ENCODE measurements at places on chromosomes 7 and 10.

- DNase-seq = no peak
Measured at GRCh38 chr10:52283174-52283573, 30.9 kb upstream of the DKK1 start.

GRCh38 chr7:108201766-108202165 is 71.6 kb upstream of the LAMB4 start:
- no peak for DNase-seq

- no peak for DNase-seq
Measured at GRCh38 chr10:11246752-11247467, 229.2 kb downstream of the CELF2 start.

- DNase-seq = no peak
Measured at GRCh38 chr10:47049056-47049851, 138.0 kb downstream of the PTPN20 start.

DNA sequence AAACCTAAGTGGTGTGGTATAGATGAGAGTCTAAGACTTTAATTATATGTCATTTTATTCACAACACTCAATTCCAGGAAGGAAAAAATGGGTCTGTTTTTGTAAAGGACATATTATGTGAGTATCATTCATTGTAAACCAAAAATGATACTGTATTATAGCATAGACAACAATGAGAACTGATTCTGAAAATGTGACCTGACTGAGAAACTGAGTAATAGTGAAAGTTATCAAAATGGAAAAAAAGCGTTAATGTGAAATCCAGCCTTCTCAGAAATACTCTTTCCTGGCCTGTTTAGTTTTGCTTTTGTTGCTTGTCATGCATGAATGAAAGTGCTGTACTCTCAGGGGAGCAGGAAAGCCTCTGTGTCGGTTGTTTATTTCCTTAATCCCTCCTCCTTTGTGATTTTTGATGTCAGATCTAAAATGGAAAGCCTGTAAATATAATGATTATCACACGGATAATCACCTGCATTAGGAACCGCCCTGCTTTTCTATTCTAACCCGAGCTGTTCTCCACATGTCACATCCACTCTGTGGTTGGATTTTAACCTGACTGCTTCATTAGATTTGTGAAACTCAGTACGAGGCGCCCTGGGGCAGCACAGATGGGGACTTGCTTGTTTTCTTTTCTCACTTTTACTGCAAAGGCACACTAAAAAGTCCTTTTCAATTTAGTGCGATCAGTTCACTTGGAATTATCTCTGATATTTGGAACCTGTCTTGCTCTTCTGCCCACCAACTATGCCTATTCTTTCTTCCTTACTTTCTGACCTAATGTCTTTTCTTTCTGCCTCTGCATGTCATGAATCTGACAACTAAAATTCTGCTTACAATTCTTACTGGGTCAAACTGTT is 240.9 kb upstream of the KAT6B start:
- DNase-seq = no peak

GRCh38 chr10:79274279-79275104 is 72.8 kb upstream of the PPIF start:
- no peak for DNase-seq

GRCh38 chr7:137609500-137609899 is 237.3 kb downstream of the DGKI start:
- DNase-seq = no peak

DNA sequence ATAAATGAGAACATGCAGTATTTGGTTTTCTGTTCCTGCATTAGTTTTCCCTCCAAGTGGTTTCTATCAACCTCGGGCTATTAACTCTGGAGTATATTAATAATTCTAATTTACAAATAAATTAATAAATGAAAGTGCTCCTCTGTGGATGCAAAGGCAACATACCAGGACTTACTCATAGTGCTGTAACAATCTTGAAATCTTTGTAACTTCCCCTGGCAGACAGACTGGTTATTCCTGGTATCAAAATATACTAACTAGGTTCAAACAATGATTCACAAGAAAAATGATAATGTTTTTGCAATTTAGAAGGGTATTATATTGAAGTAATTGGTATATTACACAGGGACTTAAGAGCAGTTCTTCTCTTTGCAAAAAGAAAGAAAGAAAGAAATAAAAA is 177.2 kb downstream of the FANK1 start:
- DNase-seq = no peak

DNA sequence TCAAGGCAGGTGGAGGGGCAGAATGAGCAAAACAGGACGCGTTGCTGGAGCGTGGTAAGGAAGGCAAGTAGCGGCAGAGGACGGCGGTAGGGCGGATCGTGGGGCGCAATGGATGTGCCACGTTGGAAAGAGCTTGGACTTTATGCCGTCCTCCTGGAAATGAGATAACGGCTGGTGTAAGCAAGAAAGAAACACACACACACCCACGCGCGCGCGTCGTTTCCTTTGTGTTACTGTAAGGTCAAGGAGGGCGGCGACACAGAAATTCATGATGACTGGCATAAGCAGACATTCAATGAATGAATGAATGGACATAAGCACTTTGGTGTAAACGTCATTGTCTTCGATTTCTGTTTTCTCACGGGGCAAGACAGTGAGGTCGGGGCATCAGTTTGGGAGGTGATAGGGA is 683 bp upstream of the ENTPD7 start:
- peak; percentile 15 for DNase-seq

DNA sequence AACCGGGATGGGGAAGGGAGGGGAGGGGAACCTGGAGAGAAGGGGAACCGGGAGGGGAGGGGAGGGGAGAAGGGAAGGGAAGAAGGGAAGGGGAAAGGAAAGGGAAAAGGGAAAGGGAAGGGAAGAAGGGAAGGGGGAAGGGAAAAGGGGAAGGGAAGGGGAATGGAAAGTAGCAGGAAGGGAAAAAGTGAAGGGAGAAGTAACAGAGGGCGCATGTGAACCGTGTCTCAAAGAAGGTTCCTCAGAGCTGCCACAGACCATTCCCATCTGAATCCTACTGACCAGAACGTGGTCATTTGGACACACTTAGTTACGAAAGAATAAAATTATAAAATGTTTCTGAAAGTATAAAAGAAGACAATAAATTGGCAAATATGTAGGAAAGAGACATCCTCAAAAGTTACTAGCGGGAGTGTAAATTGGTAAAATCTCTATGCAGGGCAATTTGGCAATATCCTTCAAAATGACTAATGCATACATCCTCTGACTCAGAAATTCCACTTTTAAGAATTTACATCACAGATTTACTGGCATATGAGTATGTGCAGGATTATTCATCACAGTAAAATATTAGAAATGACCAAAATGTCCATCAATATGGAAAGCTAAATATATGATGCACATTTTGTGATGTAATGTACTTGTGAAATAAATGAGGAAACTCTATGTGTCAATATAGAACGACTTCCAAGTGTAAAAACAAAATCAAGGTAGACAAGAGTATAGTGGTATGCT is 12.9 kb downstream of the C10orf67 start:
- DNase-seq = no peak

DNA sequence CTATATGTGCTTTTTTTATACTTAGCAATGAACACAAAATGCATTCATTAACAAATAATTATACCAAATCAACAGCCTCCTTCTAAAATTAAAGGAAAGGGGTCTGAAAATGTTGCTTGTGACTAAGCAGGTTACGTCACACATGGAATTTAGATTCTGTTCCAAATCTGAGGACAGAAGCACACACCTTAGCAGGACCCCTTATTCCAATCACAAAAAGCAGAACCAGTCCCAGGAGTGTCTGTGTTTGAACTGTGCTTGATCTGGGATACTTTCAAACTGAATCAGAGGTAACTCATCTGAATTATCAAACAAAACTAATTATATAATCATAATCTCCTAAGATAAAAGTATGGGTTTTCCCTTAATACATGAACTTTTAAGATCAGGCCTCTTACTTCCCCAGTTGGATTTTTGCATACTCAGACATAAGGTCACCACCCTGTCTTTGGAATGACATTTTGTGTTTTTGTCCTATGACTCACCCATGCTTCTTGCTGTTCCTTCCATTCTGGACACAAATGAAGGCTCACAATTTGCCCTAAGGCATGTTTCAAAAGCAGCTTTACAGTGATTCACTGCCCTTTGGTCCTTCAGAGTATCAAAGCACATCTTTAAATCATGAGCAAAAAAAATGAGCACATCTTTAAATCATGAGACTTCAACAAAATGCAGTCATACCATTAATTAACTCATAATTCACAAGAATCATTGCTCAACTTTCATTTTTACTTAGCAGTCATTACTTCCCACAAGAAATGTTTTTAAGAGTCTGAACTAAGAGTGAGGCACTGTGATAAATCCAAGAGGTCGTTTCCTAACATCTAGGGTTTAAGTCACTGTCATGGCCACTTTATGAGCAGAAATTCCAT is 35.5 kb downstream of the SEMA3C start:
- no peak for DNase-seq

- peak; percentile 4 for DNase-seq
Measured at GRCh38 chr10:1189166-1190051, 133.2 kb downstream of the WDR37 start.

DNA sequence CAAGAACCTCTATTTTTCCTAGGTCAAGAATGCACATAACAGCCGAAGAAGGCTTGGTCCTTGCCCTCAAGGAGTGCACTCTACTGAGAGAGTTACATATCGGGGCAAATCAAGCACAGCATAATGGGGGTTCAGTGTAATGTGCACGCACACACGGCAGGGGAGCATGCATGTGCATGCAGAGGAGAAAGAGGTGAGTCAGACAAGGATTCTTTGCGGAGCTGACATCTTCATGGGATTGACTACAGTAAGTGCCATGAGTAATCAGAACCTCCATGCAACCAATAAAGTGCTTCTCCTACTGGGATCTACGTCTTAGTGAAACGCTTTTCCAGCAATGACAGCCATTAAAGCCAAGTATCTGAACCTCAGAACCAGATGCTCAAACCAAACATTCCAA is 123.6 kb downstream of the RNF216 start:
- no peak for DNase-seq

GRCh38 chr7:98232263-98232585 is 19.8 kb downstream of the TECPR1 start:
- no peak for DNase-seq

GRCh38 chr7:47561715-47562446 is 20.0 kb downstream of the TNS3 start:
- no peak for DNase-seq

DNA sequence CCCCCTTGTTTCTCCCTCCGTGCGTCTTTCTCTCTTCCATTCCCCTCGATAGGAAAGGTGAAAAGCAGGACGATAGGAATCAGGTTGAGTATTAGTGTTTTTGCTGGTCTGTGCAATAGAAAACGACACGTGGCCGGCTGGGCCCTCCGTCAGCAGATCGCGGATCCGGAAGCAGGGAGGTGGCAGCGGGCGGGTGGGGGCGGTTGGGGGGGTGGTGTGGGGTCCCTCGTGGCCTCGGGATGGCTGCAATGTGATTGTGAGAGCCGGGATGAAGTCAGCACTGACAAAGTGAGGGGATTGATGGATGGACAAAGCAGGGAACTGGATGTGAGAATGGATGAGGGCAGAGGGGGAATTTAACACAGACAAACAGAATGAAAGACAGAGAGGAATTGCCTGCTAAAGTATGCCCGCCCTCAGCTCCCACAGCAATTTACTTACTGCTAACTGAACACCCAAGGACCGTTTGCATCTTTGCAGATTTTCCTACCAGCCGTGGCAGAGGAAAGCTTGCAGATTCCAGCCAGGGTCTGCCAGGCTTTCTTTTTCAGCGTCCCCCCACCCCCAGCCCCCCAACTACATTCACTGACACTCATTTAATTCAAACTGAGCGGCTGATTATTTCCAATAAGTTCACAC is 280.9 kb downstream of the LRMDA start:
- no peak for DNase-seq

DNA sequence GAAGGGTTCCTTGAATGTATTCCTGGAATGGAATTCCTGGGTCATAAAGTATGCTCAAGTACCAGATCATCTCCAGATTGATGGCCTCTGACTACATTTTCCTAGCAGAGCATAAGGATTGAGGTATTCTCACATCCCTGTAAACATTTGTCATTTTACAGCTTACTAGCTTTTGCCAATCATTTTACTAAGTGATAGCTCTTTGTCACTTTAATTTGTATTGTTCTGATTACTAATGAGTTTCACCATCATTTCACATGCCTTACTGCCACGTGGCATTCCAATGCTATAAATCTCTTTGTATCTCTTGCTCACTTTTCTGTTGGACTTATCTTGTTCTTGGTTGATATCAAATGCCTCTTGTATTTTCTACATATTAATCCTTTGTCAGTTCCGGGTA is 68.6 kb upstream of the CACNB2 start:
- no peak for DNase-seq

DNA sequence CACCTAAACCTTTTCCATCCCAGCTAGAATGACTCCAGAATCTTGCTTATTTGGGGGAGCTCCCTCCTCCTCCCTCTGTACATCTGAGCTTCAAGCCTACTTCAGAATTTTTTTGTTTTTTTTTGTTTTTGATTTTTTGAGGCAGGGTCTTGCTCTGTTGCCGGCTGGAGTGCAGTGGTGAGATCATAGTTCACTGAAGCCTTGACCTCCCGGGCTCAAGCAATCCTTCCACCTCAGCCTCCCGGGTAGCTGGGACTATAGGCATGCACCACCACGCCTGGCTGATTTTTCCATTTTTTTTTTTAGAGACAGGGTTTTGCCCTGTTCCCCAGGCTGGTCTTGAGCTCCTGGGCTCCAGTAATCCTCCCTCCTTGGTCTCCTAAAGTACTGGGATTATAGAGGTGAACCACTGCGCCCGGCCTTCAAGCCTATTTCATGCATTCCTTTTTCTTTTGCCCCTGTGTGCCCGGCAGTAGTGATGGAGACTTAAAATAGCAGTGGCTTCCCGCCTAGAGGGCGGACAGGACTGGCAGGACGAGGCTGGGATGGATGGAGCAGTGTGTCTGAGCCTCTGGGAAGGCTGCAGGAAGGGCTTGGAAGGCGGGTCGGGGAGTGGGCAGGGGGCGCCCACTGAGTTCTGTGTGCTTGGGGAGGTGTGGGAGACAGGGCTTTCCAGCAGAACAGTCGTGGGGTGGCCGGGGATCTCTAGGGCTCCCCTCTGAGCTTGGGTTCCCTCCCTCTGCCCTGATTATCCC is 8.8 kb downstream of the CUX1 start:
- peak; percentile 11 for DNase-seq

DNA sequence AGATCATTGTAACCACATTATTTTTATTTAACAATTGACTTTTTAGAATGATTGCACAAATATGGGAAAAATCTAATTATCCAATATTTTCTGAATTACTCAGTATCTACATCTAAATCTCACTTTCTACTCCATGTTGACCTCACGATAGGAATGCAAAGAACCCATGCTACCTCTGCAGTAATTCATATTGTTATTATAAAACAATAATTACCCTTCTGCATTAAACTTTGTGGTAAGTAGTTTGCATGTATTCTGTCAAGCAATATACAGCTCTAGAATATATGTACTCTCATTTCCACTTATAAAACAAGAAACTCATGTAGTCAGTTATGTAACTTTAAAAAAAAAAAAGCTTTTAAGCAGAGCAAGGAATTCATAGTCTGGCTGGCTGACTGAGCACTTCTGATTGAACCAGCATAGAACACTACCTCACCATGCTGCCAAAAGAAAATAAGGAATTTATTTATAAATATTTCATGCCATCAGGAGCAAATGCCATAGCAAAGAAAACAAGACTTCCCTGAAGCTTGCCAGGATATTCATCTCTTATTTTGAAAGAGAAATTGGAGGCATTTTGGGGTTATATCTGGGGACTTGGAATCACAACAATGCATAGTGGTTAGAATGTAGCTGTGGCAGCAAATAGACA is 895.7 kb downstream of the XPNPEP1 start:
- DNase-seq = no peak

GRCh38 chr7:50553973-50554372 is 11.2 kb downstream of the DDC start:
- DNase-seq = no peak

Measured in WTC11 (cell line).